Activated T-cell treated with anti-CD3 and anti-CD28 coated beads for 4 hours (primary cell): ENCODE measurements at places on chromosomes 1 and 21.

GRCh38 chr1:227886993-227887696, 60.6 kb downstream of the WNT9A start:
- no peak for DNase-seq

DNA sequence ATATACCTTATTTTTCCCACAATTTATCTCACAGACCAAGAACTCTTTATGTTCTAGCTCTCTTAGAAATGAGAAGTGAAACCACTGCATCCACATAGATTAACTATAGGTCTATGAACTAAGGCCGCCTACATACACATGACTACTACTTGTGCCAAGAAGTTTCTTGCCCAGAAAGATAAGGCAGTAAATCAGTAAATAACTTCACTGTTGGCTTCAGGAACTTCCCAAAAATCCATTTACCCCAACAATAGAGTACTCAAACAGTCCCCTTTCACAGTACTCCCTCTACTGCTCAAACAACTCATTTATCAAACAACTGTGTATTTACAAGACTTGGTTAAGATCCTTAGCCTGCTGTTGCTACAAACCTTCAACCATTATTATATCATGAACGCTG, 96.5 kb downstream of the NME7 start:
- DNase-seq: no peak

DNA sequence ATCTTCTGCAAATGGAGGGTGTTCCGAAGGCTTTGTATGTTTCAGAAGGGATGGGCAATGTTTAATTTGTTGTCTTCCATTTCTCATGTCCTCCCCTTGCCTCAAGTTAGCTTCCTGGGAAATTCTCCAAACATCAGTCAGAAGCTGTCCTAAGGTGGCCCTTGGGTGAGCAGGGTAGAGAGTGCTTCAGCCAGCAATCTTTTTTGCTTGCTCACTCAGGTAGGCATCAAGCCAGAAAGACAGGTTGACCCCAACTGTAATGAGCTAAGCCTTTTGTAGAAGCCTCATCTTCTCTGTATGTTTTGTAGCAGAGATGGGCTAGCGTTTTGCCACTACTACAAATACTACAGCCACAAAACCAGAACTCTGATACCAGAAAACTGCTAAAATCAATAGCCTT, 321.5 kb upstream of the FAM78B start:
- DNase-seq: no peak

GRCh38 chr1:245169376-245169775, 14.6 kb downstream of the KIF26B start:
- no peak for DNase-seq

DNA sequence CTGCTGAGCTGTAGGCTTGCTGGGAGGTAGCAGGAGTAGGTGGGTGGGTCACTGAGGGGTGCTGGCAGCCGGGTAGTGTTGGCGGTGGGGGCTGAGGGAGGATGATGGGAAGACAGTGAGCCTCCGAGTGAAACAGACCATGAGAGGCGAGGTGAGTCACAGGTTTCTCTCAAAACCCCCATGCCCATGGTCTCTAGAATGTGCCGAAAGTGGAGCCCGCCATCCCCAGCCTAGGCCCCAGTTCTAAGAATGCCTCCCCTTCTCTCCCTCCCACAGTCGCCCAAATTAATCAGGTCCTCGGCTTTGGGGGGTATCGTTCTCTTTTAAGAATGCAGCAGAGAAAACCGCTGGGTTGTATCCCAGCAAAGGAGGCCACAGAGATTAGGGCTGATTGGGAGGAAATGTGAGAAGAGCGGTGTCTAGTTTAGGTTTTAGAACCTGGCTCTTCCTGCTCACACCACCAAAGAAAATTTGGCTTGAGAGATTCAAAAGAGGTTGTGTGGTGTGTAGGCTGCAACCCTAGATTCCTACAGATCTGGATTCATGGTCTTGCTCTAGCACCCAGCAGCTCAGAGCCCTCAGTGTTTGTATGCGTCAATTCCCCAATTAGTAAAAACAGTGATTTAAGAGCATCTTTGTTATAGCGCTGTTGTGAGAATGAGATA, 27.7 kb upstream of the IL19 start:
- no peak for DNase-seq

DNA sequence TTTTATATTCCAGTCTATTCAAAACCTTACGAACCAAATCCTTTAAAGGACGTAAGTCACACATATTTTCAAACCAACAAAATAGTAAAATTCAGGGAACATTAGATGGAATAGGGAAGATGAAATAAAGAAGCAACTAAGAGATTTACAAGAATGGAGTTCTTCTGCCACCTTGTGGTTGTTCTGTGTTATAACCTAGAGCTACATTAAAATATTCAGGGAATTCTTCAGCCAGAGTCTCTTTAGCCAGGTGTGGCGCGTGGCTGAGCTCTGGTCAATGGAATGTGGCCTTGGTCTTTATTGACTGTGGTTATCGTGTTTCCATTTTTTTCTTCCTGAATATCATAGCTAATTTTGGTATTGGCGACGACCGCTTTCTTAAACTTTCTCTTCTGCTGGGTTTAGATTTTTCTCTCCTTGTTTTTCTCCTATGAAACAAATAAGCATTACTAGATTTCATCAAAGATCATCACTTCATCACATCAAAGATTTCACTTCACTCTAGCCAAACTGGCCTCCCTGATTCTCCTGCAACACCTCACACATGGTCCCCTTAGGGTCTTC, 221.3 kb downstream of the MRPL39 start:
- no peak for DNase-seq

DNA sequence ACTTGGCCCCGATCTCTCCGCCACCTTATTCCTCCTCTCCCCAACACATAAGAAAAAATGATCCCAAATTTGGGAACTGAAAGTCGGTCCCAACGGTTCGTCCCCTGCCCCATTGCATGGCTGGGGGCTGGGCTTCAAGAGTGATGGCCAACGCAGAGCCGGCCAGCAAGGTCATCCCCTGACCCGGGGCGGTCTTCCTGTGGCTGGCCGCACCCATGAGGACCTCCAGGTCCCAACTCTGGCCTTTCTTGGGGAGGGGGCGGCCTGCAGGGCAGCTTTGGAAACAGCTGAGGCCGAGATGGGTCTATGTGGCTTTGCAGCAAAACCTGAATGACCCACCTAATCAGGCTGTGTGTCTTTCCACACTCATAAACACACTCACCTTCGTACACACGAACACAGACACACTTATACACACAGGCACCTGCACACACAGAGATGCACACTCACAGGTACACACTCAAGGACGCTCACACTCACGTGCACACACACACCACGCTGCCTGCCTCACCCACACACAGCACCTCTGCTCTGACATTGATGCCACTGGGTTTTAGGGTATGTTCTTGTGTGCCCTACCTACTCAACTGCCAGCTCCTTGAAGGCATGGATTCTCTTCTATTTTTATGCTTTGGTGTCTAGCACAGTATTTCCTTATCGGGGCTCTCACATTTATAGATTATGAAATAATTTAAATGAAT, 562 bp downstream of the DYNLT5 start:
- no peak for DNase-seq

GRCh38 chr1:235093696-235094592, 34.7 kb downstream of the TOMM20 start:
- peak; percentile 80 for DNase-seq

DNA sequence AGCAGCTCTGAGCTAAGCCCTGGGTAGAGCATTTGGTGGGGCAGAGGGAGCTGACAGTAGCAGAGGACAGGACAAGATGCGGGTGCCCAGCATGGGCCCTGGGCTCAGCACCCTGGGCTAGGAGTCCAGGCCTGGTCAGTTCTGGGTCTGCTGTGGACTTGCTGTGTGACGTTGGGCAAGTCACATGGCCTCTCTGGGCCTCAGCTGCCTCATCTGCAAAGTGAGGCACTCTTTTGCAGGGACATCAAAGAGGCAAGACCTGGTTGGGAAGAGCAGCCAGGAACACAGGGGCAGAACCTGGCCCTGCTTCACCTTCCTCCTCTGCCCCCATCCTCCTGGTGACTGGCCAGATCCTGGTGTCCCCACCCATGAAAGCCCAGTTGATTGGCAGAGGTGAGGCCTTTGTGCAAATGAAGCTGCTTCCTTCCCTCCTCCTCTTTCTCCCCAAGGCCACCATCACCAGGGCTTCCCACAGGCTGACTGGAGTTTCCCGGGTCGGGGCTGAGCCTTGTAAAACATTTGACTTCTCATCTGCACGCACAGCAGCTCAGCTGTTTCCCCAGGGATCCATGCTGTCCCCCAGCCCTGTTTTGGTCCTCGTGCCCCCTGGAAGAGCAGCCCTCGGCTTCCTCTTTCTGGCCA, 350.5 kb downstream of the MATN1 start:
- no peak for DNase-seq

- no peak for DNase-seq
Observed at GRCh38 chr21:45031571-45032191, 42.7 kb upstream of the ADARB1 start.
